ENCODE measurements at places on chromosomes 11 and 22.

- no peak overlapping the region for H3K4me3 ChIP-seq
- peaks cover 1% of the 10 kb centered on the region for H3K36me3 ChIP-seq
- peaks cover 66% of the 10 kb centered on the region for H3K27me3 ChIP-seq
- H3K4me1 ChIP-seq = peaks cover 12% of the 10 kb centered on the region
- DNase-seq = no peak
- no peak overlapping the region for H3K27ac ChIP-seq
These were observed 3.6 kb downstream of the PKNOX2 start for GRCh38 chr11:125167954-125168835.

- no peak overlapping the region for H3K4me3 ChIP-seq
- peaks cover 6% of the 10 kb centered on the region for H3K36me3 ChIP-seq
- H3K4me1 ChIP-seq = no peaks in the 10 kb centered on the region
- H3K27ac ChIP-seq = no peak overlapping the region
- no peak for DNase-seq
These were observed 60.6 kb upstream of the CRYBB3 start for GRCh38 chr22:25139062-25139461.

- DNase-seq = no peak
- H3K4me3 ChIP-seq = no peak overlapping the region
- no peaks in the 10 kb centered on the region for H3K4me1 ChIP-seq
- H3K27ac ChIP-seq = no peak overlapping the region
- no peaks in the 10 kb centered on the region for H3K36me3 ChIP-seq
- peaks cover 12% of the 10 kb centered on the region for H3K27me3 ChIP-seq
These were observed 62.7 kb downstream of the APOL3 start for GRCh38 chr22:36097880-36098279.

DNA sequence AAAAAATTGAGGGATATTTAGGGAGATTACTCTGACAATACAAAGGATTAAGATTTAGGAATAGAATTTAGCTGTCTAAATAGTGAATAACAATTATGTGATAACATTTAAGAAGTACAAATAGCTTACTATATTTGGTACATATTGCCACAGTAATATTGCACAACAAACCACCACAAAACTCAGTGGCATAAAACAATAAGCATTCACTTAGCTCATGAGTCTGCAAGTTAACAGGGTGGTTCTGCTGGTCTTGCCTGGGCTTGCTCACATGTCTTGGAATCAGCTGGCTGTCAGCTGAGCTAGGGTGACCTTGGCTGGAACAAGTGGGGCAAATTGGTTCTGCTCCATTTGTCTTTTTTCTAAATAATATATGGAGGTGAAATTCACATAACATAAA, 115.1 kb downstream of the DCDC1 start:
- DNase-seq = no peak
- H3K27me3 ChIP-seq = no peaks in the 10 kb centered on the region

DNA sequence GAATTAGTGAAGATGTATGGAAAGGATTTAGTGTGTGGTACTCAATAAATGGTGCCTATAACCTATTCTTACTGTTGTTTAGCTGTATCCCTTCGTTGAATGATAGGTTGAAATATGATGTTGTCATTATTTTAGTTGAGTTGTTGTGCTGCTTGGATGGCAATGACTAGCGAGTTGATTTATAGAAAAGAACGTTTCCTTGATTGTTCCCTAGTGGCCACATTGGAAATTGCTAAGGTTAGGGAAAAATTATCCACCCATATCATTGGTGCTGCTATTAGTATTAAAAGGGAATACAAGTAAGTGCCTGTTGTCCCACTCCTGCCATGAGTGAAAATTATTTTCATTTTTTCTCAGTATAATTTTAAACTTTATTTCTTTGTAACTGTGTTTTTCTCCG, 14.5 kb downstream of the EMSY start:
- no peak overlapping the region for H3K27ac ChIP-seq
- no peak for DNase-seq
- peaks cover 22% of the 10 kb centered on the region for H3K36me3 ChIP-seq
- H3K4me1 ChIP-seq = peaks cover 9% of the 10 kb centered on the region
- H3K27me3 ChIP-seq = no peaks in the 10 kb centered on the region

Measured in activated naive CD8-positive, alpha-beta T cell treated with anti-CD3 and anti-CD28 coated beads, Interleukin-2, amount 10 ng/mL, durations not matched to agents 7 days and 5 days (primary cell).